Renal cortical epithelial cell (primary cell): ENCODE measurements at places on chromosomes 11 and 22.
A peak's percentile ranks its signal among the peaks of the same experiment; 100 is the strongest.

GRCh38 chr11:85961930-85962363, 106.8 kb downstream of the CCDC83 start:
- no peak for DNase-seq

- DNase-seq = no peak
Observed at GRCh38 chr22:29230972-29231875, 25.5 kb downstream of the EMID1 start.

DNA sequence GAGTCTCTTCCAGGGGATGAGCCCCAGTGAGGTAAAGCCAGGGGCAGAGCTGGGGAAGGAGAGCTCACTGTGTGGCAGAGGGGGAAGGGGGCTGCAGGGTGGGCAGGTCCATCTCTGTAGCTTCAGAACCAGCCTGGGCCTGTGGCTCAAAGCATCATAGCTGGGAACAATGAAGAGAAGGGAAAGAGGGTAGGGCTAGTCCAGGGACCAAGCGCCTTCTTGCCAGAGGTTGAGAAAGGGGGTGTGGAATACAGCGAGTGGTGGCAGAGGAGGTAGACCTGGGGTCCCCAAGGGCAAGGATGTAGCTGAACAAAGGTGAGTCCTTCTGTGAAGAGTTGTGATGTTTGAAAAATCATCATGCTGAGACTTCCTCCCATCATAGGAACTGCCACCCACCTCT, 1.2 kb upstream of the PLA2G3 start:
- no peak for DNase-seq

GRCh38 chr22:27134315-27134701, 476.9 kb downstream of the MIAT start:
- peak; percentile 81 for DNase-seq

DNA sequence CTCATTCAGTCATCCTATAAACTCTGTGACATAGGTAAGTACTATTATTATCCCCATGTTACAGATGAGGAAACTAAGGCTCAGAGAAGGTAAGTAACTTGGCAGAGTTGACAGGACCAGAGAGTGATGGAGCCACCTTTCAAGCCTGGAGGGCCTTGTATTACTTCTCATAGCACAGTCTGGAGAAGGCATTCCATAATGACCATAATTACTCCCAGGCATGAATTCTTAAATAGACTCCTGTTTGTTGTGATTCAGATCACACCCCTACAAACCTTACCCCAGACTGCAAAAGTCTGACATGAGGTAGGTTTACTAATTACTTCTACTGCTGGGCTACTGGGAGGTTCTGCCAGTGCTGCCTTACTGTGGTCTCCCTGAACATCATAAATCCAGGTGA, 77.0 kb downstream of the CD44 start:
- DNase-seq = peak; percentile 76

GRCh38 chr22:19405652-19406051, 25.9 kb downstream of the HIRA start:
- no peak for DNase-seq

DNA sequence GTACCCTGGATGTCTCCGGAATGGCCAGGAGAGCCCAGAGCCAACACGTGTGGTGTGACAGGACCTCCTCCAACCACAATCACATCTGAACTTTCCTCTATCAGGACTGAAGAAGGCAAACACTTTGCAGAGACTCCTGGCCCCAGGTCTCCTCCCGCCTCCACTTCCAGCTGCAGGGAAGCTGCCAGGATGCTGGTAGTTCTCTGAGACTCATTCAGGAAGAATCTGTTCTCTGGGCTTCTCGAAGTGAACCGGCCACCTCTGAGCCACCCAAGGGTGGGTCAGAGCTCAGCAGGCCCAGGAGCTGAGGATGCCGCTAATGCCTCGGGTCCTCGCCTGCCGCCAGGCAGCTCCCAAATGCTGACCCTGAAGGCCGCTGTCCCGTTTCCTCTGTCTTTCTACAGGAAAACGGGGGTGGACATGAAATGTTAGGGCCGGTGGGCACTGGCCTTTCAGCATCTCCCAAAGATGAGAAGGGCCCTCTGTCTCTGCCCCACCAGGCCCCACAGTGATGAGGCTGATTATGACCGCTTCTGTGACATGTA, 789.9 kb downstream of the BRD1 start:
- no peak for DNase-seq

- DNase-seq = peak; percentile 72
Observed at GRCh38 chr11:66317723-66318599, 1.1 kb upstream of the CD248 start.

GRCh38 chr22:29197096-29197495, 8.6 kb upstream of the EMID1 start:
- no peak for DNase-seq

DNA sequence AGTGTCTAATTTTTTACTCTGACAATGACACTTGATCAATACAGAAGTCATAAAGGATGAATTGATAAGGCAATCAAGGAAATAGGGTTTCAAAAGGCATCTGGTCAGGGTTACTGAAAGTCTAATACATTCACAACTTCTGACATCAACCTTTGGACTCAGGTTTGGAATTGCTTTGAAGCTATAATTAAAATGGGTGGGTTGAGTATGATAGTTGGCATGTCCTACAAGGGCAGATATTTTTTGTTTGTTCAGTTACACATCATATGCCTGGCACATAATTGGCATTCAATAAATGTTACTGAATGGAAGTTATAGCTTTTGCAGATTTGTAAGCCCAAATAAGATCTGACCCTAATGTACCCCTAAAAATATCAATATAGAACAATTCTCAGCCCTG, 7.3 kb upstream of the FUT4 start:
- DNase-seq = no peak
